ENCODE measurements at places on chromosomes 2 and 18.

DNA sequence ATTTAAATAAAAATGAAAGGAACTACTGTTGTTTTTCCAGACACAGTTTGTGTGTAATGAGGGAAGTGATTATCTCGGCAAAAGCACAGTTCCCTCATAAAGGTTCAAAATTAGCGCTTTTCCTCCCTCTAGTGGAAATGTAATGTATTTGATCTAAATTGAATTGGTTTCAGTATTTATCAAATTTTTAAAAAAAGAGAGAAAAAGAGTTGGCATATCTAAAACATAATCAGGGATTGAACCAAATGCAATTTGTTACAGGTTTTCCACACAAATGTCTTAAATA is 37.5 kb downstream of the CMPK2 start:
- DNase-seq = peak; percentile 59

- peak; percentile 42 for DNase-seq
Observed at GRCh38 chr2:103161456-103162289, 399.8 kb downstream of the TMEM182 start.

- DNase-seq = peak; percentile 68
Observed at GRCh38 chr2:176652300-176653182, 383.3 kb downstream of the MTX2 start.

- peak; percentile 93 for DNase-seq
Observed at GRCh38 chr2:64613276-64613675, 40.4 kb downstream of the SERTAD2 start.

DNA sequence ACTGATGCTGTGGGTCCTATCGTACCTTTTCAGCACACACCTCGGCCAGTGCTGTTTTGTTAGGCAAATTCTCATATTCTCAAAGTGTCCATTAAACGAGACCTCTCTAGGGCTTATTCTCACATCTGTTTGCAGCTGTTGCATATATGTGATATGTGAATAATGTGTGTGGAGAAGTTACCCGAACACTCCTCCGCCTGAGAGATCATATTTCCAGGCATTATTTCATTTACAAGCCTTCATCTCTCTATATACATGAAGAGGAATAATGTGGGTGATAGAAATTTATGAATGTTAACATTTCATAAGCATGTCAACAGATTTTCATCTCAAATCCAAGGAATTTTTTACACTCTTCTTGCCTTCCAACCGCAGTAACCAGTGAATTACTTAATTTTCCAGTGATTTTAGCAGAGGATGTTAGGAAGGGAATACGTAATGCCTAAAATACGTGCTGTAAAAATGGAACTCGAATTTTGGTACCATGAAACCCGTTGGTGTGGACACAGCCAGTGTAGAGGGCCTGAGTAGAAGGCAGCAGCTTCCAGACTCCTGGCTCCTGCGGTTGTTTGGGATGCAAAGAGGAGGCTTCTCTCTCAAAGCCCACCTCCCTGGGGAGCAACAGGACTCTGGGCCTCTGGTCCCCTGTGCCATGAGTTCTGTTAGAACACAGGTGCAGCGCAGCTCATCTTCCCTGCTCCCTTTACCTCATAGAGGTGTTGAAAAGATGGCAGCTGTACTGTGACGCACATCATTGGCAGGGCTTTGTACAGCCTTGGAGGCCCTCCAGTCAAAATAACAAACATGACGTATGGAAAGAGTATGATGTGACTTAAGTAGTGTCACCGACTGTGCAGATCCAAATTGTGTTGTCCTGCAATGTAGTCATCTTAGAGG is 280.1 kb downstream of the NEDD4L start:
- no peak for DNase-seq

- no peak for DNase-seq
Observed at GRCh38 chr2:119338272-119338671, 28.4 kb downstream of the C2orf76 start.

GRCh38 chr2:58842501-58843155 is 601.5 kb upstream of the FANCL start:
- DNase-seq = no peak

- DNase-seq = peak; percentile 8
Observed at GRCh38 chr2:48120759-48121242, 214.5 kb upstream of the FBXO11 start.

GRCh38 chr18:13808294-13809042 is 15.5 kb upstream of the MC5R start:
- DNase-seq = no peak

- DNase-seq = no peak
Observed at GRCh38 chr2:104504331-104505073, 349.4 kb upstream of the POU3F3 start.

GRCh38 chr2:207328944-207329386 is 163.2 kb upstream of the KLF7 start:
- DNase-seq = no peak

DNA sequence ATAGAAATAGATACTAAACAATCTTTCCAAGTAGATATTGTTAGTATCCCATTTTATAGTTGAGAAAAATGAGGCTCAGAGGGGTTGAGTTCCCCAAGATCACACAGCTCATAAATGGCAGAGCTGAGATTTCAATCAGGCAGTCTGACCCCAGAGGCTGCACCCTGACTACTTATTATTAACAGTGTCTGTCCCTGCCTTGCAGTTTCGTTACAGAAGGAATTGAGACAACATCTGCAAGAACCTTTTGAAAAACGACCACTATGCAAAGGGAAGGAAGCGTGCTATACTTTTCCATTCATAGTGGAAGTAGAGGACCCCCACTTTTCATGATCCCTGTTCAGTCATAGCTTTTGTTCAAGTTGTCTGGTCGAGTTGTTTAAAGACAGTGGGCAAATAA is 53.2 kb upstream of the SEC11C start:
- DNase-seq = no peak

DNA sequence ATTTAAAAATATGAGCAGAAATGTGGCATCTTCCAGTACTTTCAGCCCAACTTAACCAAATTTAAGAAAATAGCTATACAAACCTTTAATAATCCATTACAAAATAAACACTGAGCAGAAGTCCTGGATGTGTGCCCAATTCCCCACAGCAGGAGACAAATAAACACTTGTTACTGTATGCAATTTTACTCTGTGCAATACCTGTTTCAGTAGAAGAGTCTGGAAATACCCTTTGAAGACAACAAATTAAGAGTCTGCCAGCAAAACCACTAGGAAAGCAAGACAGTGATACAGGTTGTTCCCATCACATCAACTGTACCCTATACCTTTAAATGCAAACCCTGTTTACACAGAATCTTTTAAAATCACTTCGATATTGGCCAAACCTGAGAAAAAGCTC is 41.4 kb upstream of the RNU4ATAC start:
- DNase-seq = no peak

- DNase-seq = peak; percentile 98
Observed at GRCh38 chr2:160920791-160921303, 239.4 kb upstream of the TANK start.

DNA sequence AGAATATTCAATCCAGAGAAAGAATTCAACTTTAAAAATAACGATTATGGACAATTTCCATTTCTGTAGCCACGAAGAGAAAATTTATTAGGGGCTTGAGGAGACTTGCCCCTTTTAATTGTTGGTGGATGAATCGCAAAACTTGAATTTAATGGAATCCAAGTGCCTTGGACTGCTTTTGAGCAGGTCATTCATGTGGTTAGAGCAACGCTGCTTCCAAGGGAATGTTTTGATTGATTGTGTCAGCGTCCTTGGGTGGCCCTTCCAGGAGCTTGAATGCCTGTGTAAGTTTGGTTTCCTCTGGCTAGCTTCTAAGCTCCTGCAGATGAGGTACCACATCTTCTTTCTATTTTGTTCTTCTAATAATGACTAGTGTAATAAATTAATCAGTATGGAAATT is 213.4 kb downstream of the LTBP1 start:
- DNase-seq = peak; percentile 89

- DNase-seq = no peak
Observed at GRCh38 chr2:240812301-240812680, 7.7 kb downstream of the KIF1A start.
